Right renal pelvis (tissue), 4 donors: ENCODE measurements at places on chromosomes 7 and 10. TPM values are rescaled to one million over a fixed set of nuclear protein-coding genes. Genes with fewer than 3 reads are reported as not detected.

DNA sequence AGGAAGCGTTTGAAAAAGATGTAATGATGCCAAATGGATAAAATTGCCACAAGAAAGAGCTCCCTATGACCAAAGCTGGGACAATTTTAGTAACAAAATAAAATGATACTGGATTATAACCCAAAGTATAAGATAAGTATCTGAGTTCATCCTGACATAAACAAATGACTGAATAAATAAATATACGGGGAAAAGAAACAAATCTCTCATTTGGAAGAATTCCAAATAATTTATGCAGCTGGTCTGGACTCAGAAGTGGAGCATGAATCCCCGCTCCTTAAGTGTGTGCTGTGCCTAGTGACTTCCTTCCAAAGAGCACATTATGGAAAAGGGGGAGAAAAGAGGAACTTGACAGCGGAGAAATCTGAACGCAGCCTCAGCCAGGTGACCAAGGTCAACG, 186.2 kb downstream of the RAMP3 start:
- DNase-seq = no peak

DNA sequence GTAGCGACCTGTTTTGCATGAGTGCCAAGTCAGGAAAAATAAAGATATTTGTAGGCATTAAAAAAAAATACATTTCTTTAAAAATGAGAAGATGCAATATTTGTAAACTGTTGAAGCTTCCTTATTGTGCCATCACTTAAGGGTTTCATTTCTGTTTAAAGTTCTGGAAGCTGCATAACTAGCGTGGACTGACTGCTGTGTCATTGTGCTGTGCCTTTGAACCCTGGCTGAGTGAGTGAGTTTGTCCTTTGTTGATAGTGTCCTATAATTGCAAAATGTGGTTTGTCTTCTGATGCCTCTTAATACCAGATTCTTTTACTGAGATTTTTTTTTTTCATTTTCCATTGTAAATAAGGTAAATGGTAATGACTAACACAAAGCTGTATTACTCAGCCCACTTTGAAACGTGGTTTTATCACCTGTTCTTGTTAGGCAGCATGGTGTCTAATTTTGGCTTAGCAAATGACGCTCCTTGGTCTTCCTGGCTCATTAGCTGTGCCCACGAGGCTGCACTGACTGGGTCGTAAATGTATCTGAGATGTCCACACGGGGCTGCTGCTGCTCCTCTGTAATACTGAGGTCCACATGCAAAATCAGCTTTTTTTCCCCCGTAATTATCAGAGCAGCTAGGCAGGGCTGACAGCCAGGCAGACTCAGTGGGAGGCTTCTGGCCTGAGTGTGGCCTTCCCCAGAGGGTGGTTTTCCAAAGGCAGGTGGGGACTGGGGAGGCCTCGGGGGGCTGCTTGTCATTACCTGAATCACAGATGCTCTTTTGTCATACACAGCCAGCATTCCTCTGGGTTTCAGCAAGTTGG, 14.8 kb downstream of the ZSCAN25 start:
- DNase-seq = no peak

DNA sequence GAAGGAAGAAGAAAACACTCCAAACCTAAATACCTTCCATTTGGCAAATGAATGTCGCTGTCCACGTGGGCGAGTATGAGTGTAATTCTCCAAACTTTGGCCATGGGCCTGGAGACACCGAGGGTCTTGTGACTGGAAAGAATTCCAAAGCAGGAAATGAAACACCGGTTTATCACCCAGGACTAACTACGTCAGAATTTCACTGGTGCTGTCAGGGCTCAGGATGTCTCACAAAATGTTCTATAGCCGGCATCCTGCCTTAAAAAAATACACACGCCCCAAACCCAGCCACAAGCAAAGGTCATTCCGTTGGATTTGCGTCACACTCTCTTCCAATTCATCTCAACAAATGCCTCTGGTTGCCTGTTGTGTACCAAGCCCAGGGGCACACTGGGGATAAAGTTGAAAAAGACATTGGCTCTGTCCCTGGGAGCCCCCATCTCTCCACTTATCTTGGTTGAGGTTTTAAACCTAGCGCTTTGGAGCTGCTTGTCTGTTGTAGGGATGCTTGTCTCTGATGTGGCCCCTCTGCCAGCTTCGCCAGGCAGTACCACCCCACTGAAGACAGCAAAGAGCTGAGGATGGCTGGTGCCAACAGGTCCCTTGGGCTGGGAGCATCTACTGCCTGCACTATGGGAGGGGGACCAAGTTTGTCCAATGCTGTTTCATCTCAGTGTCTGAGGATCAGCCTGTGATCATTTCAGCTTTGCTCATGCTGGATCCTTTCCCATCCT, 31.2 kb downstream of the GSTO2 start:
- DNase-seq = no peak

- no peak for DNase-seq
These were observed 9.3 kb downstream of the CROT start for GRCh38 chr7:87354749-87355148.

- DNase-seq = no peak
These were observed 100.8 kb upstream of the DOCK1 start for GRCh38 chr10:126804396-126804795.

- no peak for DNase-seq
These were observed 38.5 kb upstream of the AGMO start for GRCh38 chr7:15600298-15600697.

DNA sequence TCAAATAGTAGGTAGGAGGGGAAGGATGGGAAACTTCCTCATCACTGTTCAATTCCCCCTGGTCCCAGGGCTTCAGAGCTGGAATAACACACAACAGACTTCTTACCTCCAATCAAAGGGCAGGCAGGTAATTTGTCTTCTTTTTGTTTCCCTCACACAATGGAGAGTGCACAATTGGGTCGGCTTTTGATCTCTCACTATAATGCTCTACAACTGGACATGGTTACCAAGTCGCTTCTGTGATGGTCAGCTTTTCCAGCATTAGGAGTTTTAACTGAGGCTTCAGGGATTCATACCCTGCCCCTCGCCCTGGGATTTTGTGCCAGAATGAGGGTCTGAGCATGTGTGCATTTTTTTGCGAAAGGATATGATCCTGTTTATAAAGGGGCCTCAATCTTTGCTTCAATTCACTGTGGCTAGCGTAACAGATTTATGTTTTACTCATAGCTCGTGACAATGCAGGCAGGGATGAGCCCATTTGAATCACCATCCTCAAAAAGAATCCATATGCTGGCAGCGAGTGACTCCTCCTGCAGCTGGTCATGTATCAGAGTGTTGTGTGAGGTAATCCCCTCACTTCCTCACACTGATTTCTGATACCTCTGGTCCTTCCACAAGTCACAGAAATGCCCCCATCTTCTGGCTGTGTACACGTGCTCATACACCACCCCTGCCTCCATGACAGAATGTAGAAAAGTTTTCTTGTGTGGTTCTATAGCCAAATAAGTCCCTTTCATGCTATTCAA, 189.6 kb downstream of the CTTNBP2 start:
- DNase-seq = no peak

DNA sequence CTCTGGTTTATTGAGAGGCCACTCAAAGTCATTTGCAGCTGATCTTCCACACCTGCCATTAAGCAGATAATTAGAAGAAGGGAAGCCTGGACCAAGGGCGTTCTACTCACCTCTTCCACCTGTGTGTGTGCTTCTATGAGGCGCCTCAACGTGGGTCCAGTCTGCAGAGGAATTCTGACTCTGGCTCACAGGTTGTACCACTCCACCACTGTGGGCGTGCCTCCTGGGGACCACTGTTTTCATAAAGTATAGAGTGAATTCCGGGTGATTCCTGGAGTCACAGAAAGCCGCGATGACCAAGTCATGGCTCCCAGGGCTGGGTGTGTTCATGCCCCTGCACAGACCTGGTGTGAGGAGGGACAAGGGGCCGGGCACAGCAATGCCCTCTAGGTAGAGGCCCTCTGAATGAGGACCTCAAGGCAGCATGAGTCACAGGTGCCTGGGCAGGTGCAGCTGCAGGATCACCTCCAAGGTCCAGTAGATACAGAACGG, 408.3 kb upstream of the MGMT start:
- no peak for DNase-seq

- DNase-seq = no peak
These were observed 65.1 kb downstream of the RSU1 start for GRCh38 chr10:16752099-16752498.

DNA sequence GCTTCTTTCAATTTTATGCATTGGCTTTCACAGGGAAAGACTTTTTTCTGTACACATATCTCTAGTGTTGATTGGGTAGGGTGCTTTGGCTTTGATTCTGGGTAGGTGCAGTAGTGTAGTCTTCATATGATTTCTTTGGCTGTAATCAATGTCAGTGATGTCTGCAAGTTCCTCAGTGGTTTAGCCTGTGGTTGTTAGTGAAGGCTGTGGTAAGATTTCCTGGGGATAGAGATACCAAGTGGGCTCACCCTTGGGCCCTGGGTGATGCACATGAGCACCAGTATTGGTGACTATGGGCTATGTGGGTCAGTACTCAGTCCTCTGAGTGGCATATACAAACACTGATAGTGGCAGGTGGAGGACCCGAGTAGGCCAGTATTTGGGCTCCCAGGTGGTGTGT, 13.0 kb downstream of the GIMAP8 start:
- no peak for DNase-seq

DNA sequence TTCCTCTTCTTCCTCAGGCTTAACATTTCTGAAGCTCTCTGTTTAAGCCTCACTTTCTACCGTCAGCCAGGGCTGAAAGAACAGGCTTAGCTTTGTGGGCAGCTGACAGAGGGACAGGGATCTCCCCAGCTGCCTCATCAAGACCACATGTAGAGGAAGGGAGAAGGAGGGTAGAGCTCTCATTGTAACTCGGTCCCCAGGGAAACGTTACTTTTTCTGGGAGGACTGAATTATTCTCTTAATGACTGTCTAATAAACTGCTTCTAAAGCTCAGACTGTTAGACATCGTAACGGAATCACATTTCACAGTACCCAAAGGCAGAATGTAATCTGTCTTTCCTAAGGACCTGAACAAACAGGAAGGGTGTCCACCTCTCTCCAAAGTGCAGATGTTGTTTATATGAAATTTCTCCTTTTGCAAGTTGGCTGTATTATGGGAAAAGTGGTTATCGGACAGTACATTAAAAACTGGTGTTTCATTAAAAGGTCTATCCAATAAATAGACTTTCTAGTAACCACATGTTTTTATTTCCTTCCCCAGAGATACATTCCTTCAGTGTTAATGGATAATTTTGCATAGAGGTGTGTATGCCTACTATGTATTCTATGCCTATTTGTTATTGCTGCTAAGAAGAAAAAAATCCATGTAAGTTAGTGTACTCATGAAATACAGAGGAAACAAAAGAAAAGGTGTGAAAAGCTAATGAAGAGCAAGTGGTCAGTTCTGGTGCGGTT, 144.2 kb downstream of the CTTNBP2 start:
- DNase-seq = no peak

DNA sequence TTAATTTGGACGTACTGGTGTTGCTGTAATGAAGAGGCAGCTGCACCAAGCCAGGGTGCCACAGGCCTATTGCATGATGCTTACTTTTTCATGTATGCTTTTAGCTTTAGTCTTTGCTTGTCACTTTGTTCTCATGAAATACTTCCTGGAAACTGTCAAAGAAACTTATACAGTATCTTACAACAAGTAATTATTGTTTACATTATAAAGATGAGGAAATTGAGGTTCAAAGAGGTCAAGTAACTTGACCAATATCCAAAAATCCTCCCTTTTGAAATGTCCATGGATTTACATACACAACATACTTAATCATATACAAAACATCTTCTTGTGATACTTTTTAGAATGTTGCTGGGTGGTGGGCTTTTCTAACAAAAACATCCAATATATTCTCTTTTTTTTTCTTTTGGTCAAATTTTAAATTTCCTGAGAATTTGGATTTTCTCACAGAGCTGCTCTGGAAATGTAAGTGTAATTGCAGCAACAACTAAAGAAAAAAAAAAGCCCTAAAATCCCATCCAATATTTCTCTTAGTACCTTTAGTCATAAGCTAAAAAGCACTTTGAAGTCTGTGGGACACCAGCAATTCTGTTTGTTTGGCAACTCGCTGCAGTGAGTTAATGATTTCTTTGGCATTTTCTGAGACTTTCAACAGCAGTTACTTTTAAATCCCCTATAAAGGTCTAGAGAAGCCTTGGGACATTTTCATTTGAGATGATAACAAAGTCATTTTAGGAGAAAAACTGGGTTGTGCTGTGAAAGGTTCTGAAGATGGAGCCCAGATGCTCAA, 500.6 kb upstream of the IGFBP3 start:
- DNase-seq = no peak

DNA sequence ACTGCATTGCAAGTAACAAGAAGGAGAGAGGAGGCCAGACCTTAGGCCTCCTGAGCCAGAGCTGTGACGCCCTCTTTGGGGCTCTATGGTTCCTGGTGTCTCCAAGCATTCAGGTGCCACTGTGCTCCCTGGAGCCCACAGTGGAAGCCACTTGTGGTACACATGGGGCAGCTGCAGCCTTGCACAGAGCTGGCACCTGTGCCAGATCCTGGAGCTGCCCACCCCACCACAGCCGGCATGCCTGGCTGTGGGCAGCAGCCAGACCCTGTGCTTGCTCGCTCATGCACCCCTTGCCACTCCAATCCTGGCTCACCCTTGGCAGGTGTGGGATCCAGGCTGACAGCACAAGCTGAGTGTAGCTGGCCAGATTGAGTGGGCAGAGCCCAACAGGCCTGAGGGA, 173.8 kb upstream of the SMIM30 start:
- no peak for DNase-seq

GRCh38 chr7:150951521-150951920, 26.6 kb downstream of the KCNH2 start:
- no peak for DNase-seq

GRCh38 chr7:157801971-157802675, 465.3 kb downstream of the DNAJB6 start:
- no peak for DNase-seq

- DNase-seq = no peak
These were observed 98.1 kb downstream of the PARD3 start for GRCh38 chr10:34716958-34717357.

The TAC1 gene
- polyA plus RNA-seq = 0.86 TPM

The INA gene
- polyA plus RNA-seq = 1.7 TPM

The ANKRD30A gene
- not detected for polyA plus RNA-seq

The ITPRID1 gene
- not detected for polyA plus RNA-seq

The SEMA3A gene
- 16.9 TPM for polyA plus RNA-seq

The MEST gene
- 812 TPM for polyA plus RNA-seq

The NACAD gene
- polyA plus RNA-seq = 9.4 TPM

The NPSR1 gene
- polyA plus RNA-seq = 0.12 TPM
